Memory B cell (primary cell): ENCODE measurements at places on chromosomes 5 and 9.

GRCh38 chr9:15104826-15105420 is 194.7 kb upstream of the FREM1 start:
- DNase-seq = peak; percentile 10

GRCh38 chr5:143315214-143315613 is 88.3 kb downstream of the NR3C1 start:
- DNase-seq = no peak

- no peak for DNase-seq
Observed at GRCh38 chr5:144076521-144077083, 93.9 kb downstream of the YIPF5 start.

DNA sequence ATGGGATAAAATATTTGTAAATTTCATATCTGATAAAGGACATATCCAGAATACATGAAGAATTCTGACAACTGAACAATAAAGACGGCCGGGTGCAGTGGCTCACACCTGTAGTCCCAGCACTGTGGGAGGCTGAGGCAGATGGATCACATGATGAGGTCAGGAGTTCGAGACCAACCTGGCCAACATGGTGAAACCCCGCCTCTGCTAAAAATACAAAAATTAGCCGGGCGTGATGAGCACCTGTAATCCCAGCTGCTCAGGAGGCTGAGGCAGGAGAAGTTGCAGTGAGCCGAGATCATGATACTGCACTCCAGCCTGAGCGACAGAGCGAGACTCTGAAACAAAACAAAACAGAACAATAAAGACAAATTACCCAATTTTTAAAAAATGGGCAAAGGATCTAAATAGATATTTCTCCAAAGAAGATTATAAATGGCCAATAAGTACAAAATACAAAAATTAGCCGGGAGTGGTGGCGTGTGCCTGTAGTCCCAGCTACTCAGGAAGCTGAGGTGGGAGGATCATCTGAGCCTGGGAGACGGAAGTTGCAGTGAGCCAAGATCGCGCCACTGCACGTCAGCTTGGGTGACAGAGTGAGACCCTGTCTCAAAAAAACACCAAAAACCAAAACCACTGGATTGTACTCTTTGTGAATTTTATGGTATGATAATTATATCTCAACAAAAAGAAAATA is 9.6 kb upstream of the NSD1 start:
- no peak for DNase-seq

- DNase-seq = no peak
Observed at GRCh38 chr9:21875893-21876292, 73.5 kb downstream of the MTAP start.

DNA sequence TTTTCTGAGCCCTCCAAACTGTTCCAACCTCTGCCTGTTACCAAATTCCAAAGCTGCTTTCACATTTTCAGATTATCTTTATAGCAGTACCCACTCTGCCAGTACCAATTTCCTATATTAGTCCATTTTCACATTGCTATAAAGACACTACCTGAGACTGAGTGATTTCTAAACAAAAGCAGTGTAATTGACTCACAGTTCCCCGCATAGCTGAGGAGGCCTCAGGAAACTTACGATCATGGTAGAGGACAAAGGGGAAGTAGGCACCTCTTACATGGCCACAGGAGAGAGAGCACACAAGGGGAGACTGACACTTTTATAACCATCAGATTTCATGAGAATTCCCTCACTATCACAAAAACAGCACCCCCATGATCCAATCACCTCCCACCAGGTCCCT is 105.0 kb downstream of the DTWD2 start:
- no peak for DNase-seq

GRCh38 chr9:108885643-108886348 is 23.7 kb downstream of the ACTL7A start:
- DNase-seq = no peak

DNA sequence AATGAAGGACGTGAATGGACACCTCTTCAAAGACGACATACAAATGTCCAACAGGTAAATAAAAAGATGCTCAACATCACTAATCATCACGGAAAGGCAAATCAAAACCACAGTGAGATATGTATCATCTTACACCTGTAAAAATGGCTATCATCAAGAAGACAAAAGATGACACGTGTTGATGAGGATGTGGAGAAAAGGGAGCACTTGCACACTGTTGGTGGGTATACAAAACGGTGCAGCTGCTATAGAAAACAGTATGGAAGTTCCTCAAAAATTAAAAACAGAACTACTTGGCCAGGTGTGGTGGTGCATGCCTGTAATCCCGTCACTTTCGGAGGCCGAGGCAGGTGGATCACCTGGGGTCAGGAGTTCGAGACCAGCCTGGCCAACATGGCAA is 47.9 kb downstream of the STK10 start:
- DNase-seq = no peak

GRCh38 chr5:24749701-24750100 is 104.9 kb upstream of the CDH10 start:
- no peak for DNase-seq

- DNase-seq = no peak
Observed at GRCh38 chr9:86926145-86926544, 21.2 kb downstream of the GAS1 start.

- peak; percentile 7 for DNase-seq
Observed at GRCh38 chr9:112443200-112443599, 43.4 kb upstream of the KIAA1958 start.

- DNase-seq = no peak
Observed at GRCh38 chr5:32510860-32511259, 66.3 kb upstream of the ZFR start.

DNA sequence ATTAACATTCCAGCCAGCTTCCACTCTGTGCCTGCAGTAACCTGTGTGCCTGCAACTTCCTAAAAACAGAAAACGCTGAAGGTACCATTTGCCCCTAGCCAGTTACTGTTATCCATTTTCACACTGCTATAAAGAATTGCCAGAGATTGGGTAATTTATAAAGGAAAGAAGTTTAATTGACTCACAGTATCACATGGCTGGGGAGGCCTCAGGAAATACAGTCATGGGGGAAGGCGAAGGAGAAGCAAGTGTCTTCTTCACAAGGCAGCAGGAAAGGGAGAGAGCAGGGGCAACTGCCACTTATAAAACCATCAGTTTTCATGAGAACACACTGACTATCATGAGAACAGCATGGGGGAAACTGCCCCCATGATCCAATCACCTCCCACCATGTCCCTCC is 31.2 kb downstream of the PTCD2 start:
- DNase-seq = no peak

DNA sequence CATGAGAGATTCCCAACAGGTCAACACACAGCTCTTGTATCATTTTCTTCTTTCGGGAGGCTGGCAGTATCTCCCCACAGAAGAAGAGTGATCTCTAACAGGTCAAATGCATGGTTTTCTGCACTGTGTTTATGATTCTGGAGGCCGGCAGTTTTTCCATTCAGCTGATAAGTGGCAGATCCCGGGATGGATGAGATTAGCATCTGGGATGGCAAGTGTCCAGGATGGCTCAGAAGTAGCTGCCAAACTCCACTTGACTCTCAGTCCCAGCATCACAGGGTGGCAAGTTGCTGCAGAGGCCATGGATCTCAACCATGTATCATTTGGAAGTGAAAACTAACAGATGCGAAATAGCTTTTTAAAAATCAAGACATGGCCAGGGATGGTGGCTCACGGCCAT is 97.8 kb upstream of the SLC44A1 start:
- no peak for DNase-seq

DNA sequence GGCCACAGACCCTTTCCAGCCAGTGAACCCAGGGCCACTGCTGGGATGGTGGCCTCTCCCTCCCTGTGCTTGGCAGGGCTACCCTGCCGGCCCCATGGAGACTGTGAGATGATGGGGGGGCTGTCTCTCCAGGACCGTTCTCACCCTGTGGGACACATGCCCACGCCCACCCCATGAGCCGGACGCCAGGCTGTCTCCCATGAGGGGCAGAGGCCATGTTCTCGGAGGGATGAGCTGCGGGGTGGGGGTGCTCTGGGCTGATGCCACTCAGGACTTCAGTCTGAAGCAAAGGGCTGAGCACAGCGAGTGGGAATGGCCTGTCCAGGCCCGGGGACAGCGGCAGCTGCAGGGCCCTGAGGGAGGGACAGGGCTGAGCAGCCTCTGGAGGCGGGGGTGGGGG is 88.9 kb downstream of the KCNT1 start:
- DNase-seq = no peak

DNA sequence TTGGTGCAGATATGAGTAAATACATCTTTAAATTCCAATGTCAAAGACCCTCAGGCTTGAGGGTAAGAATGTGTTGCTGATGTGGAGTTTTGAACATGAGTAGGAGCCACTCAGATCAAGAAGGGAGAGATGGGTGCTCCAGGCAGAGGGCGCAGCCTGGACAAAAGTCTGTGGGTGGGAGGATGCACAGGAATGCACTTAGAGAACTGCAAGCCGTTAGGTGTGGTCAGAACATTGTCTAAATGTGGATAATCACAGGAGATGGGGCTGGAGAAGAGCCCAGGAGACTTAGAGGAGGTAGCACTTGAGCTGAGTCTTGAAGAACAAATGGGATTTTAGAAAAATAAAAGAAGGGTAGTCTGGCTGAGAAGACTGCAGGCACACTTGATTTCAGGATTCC is 255.5 kb downstream of the PAPPA start:
- no peak for DNase-seq

GRCh38 chr9:81621118-81621517 is 68.2 kb downstream of the TLE1 start:
- no peak for DNase-seq

- no peak for DNase-seq
Observed at GRCh38 chr9:88980740-88981203, 10.5 kb upstream of the S1PR3 start.

DNA sequence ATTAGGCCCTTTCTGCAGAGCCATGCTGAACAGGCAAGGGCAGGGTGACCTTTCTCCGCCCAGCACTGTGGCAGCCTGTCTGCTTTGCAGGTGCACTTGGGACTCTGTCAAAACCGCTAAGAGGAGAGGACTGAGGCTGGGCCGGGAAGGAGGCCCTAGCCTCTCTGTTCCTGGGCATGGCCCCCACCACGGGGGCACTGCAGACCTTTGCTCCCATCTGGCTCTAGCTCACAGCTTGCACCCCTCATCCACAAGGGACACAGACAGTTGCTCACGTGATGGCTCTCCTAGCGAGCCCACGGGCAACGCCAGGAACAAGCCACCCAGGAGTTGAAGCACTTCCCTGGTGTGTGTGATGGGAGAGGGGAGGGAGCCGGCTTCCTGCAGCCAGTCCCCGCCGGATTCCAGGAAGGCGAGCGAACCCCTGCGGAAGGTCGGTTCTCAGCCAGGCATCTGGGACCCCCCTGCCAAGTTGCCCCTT is 43.0 kb upstream of the FCN1 start:
- no peak for DNase-seq

GRCh38 chr5:1999794-2000193 is 117.1 kb upstream of the IRX4 start:
- DNase-seq = no peak

GRCh38 chr5:14665949-14666348 is 1.4 kb downstream of the OTULIN start:
- peak; percentile 48 for DNase-seq

DNA sequence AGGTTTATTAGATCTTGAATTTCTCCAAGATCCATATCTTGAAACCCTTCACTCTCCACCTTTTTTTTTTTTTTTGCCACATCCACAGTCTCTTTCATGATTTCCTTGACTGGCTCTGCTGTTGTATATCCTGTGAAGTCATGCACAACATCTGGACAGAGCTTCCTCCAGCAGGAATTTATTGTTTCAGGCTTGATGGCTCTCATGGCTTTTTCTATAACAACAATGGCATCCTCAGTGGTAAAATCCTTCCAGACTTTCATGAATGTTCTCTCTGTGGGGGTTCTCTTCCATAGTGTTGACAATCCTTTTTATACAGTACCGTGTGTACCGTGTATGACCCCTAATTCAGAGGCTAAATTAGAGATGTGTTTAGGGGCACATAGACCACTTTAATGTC is 24.0 kb downstream of the RANBP17 start:
- DNase-seq = no peak

GRCh38 chr9:137506702-137507171 is 43.5 kb downstream of the PNPLA7 start:
- no peak for DNase-seq

- DNase-seq = no peak
Observed at GRCh38 chr9:94082553-94082952, 1.7 kb upstream of the PTPDC1 start.

DNA sequence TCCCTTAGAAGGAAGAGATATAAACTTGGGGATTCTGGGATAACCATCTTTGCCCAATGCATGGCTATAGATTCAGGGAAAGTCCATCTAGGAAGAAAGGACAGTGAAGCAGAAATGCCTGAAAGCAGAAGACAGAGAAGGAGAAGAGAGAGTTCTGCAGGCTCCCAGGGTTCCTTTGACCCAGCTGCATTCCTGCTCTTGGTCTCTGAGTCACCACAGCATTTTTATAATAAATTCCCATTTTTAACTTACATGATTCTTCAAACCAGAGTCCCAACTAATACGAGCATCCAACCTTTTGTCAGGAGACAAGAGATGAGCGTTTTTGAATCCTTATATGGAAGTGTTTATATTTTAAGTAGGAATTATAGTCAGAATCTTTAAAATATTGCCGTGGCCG is 12.0 kb upstream of the AOPEP start:
- DNase-seq = no peak
